SJCRH30 (cell line): ENCODE measurements at places on chromosomes 2 and 18.

DNA sequence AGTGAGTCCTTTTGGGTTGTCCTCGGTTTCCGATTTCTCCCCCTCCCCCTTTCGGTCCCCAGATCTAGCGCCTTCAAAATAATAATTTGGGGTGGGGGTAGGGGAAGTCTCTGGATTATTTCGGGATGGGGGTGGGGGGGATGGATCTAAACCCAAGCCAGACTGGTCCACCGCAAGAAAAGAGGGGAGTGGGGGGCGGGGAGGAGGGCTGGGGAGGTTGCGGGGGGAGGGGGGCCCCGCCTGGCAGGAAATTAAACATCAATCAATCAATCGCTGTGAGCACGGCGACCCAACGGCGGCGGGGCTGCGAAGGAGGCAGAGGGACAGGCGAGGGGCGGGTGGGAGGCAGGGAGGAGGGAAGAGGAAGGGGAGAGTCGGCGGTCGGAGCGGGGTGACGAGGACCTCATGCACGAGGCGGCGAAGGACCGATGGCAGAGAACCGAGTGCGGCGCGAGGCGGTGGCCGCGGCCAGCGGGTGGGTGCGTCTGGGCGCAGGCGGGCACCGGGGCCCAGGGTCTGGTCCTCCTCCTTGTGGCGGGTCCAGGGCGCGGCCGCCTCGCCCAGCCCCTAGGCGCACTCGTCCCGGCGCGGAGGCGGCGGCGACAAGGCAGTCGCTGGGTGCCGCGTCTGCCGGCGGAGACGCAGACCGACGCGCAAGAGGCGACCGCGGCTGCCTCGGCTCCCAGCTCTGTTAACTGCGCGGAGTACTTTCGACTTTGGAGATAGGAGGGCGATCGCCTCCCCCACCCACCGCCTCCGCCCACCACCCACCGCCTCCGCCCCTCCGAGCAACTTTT, 468 bp upstream of the SATB2 start:
- DNase-seq, result peak; percentile 73

- DNase-seq, result no peak
Observed at GRCh38 chr2:62831729-62832128, 126.2 kb downstream of the EHBP1 start.

DNA sequence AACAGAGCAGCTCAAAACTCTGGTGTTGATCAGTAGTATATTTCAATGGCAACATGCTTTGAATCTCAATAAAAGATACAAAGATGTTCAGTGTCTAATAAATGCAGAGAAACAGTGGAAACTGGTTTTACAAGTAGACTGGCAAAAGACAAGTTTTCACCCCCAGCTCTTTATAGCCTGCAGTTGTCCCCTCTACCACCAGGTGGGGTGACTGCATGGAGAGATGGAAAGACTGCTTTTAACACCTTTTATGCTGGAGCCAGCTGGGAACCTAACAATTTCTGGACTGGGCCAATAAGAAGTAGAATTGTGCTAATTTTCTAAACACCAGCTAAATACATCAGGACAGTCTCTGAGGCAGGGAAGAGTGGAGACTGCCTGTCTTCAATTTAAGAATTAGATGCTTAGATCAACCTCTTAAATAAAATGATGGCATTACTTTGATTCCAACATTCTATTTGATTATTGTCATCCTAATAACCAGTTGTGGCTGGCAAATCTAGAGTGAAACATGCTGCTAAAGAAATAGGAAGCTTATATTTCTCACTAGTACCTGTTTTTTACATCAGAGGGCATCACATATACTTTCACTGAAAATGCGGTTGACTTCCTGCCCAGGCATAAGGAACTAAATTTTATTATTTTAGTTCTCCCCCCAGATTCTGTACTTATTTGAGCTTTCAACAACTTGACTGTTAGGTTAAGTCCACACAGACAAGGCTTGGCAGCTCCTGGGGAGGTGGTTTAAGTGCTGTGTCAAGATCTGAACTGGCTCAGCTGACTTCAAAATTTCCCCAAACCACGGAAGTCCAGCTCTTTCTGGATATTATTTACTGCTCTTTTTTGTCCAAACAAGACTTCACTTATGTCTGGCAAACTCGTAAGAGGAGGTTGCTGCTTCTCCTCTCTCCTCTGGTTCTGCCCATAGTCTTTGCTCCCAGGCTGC, 140.5 kb downstream of the TPGS2 start:
- peak; percentile 57 for DNase-seq

DNA sequence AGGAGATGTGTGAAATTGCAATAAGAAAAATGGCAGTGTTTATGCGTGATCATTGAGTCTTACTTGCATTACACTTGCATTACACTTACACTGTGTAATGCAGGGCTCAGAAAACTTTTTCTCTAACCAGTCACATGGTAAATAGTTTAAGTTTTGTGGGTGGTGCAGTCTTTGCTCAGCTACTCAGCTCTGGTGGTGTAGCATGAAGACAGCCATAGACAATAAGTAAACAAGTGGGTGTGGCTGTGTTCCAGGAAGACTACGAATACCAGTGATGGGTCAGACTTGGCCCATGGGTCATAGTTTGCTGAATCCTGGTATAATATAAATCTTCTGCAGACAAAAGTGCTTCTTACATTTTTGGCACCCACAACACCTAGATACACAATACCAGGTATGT, 115.6 kb upstream of the CYP1B1 start:
- DNase-seq, result no peak

- DNase-seq, result no peak
Observed at GRCh38 chr2:211881449-211881848, 657.2 kb downstream of the ERBB4 start.

- DNase-seq, result no peak
Observed at GRCh38 chr2:62029910-62030309, 124.4 kb downstream of the COMMD1 start.

GRCh38 chr2:56130463-56131070, 53.2 kb upstream of the CCDC85A start:
- peak; percentile 43 for DNase-seq

DNA sequence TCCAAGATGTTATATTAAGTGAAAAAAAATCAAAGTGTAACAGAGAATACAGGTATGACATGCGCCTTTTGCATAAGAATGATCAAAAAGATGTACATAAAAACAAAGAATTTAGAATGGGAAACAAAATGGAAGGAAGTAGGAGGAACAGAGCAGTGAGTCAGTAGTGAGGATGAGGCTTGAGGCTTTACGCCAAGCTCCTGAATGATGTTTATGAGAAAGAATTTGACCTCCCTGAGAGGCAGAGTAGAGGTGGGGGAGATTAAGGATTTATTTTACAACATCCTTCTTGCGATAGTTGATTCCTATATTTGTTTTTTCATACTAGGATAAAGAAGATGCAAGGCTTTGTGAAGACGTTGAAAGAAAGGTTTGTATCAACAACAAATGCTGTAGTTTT, 81.4 kb downstream of the DCDC2C start:
- no peak for DNase-seq

- no peak for DNase-seq
Observed at GRCh38 chr2:140246058-140246457, 1465.9 kb upstream of the NXPH2 start.

GRCh38 chr2:185782223-185782769, 43.7 kb downstream of the FSIP2 start:
- DNase-seq, result no peak

DNA sequence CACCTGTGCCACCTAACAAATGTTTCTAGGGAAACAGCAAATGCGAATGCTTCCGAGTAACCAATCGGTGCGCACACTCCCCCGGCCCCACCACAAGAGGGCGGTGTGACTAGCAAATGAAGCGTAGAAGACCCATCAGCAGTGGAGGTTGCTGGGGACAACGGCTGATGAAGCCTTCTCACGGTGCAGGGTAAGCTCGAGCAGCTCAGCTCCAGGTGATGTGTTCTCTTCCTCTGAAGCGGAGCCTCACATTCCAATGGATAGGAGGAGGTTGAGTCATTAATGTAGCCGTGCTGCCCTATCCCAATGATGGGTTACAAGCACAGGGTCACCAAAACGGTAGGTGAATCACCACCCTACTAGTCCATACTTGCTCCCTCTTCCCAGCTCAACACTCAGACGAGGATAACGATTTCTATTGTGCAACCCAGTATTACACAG, 127.6 kb upstream of the TWIST2 start:
- DNase-seq, result peak; percentile 60

DNA sequence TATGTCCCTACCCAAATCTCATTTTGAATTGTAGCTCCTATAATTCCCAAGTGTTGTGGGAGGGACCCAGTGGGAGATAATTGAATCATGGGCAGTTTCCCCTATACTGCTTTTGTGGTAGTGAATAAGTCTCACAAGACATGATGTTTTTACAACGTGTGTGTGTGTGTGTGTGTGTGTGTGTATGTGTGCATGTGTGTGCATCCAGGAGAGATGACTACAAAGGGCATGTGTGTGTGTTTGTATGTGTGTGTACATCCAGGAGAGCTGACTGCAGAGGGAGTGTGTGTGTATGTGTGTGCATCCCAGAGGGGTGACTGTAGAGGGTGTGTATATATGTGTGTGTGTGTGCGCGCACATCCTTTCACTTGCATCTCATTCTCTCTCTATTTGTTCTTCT, 86.7 kb downstream of the KCNS3 start:
- no peak for DNase-seq

DNA sequence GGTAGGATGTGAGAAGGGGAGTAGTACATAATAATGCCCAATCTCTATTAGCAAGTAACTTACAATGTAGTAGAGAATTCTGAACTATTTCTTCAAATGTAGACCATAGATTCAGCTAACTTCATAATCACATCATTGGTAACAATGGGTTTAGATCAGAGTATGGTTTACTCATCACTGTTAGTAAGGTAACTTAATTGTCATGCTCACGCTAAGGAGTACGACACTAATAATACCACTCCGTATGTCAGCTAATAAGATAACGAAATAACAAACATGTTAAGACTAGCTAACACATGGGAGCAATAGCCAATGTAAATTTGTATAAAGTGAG, 56.4 kb upstream of the CCDC141 start:
- DNase-seq, result no peak

GRCh38 chr2:9777081-9777480, 66.2 kb upstream of the TAF1B start:
- no peak for DNase-seq

- peak; percentile 24 for DNase-seq
Observed at GRCh38 chr2:112032224-112032586, 22.9 kb upstream of the TMEM87B start.

DNA sequence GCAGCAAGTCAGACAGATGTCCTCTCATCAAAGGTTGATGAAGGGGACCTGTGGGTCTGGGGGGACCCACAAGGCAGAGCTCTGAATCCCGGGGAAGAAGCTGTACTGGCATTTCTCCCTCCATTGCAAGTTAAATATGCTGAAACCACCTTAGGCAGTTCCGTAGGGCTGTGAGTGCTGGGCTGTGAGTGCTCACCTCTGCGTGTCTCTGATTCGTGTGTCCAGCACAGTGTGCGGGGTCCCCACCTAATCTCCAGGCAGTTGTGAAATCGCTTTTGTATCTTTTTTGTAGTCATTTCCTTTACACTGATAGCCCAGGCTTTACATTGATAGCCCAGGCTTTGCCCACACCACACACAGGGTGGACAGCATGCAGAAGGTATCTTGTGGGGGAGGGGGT, 80.6 kb downstream of the MAP4K4 start:
- no peak for DNase-seq

DNA sequence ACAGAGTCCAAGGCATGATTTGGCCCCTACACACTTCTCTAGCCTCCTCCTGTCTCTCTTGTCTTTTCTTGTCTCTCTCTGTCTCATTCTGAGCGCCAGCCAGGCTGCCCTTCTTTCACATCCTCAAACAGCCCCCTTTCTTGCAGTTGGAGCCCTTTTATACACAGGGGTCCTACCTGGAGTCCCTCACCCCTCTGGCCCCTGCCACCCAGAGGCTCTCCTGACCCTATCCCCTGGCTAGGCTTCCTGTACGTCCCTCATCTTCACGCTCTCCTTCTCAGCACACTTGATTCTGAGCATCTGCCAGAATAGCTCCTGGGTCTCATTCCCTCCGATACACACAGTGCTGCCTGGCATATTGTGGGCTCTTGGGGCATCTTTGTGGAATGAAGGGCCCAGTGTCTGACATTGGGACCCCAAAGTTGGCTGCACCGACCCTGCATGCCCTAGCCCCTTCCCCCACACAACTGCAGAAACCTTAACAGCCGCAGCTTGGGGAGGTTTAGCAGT, 261.9 kb downstream of the DYSF start:
- DNase-seq, result no peak

- DNase-seq, result no peak
Observed at GRCh38 chr2:240126731-240127130, 9.4 kb downstream of the COPS9 start.

- DNase-seq, result peak; percentile 8
Observed at GRCh38 chr18:67132919-67133318, 383.6 kb downstream of the DSEL start.

GRCh38 chr18:34493566-34494358, 216.3 kb upstream of the DTNA start:
- peak; percentile 38 for DNase-seq
